ENCODE measurements at places on chromosomes 7 and 10. TPM values are rescaled to one million over a fixed set of nuclear protein-coding genes. Genes with fewer than 3 reads are reported as not detected.
A peak's percentile ranks its signal among the peaks of the same experiment; 100 is the strongest.

The CH25H gene
- total RNA-seq: not detected

The PLXDC2 gene
- total RNA-seq: not detected

- DNase-seq: no peak
Measured at GRCh38 chr10:131277969-131278368, 33.6 kb downstream of the TCERG1L start.

GRCh38 chr10:60135020-60135419 is 228.7 kb upstream of the CCDC6 start:
- DNase-seq: no peak

DNA sequence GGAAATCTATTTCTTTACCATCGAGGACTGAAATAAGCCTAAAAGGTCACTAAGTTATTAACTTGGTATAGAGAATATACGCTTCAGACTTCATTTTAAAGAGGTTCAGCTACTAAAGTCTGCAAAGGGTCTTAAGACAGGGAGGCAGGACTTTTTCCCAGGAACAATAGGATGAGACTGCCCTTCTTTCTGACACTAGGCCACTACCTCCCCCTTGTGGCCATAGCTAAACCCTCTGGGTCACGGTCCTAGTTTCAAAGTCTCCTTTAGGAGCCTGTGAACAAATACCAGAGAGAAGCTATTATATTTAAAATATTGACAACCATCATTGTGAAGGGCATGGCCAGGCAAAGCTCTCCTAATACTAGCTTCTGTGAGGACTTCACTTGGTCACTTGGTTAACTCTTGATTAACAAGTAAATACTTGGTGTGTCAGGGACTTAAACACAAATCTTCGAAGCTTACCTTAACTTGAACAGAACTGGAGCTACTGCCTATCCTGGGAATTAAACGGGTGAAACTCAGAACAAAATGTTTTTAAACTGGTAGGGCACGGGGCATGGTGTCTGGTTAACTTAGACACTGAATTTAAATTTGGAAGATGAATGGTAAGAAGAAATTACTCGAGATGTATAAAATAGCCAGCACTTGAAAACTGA is 75.6 kb downstream of the CCDC6 start:
- DNase-seq: peak; percentile 26

GRCh38 chr10:127275793-127276450 is 79.5 kb upstream of the INSYN2A start:
- no peak for DNase-seq

DNA sequence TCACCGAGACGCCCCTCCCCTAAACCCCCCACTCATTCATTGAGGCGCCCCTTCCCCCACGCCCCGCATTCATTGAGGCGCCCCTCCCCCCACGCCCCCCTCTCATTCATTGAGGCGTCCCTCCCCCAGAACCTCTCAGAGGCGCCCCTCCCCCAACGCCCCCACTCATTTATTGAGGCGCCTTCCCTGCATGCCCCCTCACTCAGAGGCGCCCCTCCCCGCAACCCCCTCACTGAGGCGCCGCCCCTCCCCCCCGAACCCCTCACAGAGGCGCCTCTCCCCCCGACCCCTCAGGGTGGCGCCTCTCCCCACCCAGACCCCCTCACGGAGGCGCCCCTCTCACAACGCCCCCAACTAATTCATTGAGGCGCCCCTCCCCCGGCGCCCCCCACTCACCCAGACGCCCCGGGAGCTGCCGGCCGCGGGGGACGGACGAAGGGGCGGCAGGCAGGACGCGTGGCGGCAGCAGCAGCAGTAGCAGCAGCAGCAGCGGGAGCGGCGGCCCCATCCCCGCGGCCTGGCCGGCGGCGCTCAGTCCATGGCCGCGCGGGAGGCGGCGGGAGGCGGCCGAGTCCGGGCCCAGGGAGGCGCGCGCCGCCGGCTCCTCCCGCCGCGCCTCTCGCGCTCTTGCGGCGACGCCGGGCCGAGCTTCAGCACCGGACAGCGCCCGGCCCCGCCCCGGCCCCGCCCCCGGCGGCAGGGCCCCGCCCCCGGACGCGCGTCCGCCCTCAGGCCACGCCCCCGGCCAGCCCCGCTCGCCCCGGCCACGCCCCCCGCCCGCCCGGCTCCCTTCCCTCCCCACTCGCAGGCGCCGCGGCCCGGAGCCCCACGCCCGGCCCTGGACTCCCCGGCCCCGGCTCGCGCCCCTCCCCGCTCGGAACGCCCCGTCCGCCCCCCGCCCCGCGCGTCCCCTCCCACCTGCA is at the start of gene PTPRN2:
TSS of gene PTPRN2 (minus strand) at position 662 of the 923 bp plus-strand sequence.
- DNase-seq: peak; percentile 60

- DNase-seq: no peak
Measured at GRCh38 chr10:121710971-121711370, 112.7 kb upstream of the FGFR2 start.

DNA sequence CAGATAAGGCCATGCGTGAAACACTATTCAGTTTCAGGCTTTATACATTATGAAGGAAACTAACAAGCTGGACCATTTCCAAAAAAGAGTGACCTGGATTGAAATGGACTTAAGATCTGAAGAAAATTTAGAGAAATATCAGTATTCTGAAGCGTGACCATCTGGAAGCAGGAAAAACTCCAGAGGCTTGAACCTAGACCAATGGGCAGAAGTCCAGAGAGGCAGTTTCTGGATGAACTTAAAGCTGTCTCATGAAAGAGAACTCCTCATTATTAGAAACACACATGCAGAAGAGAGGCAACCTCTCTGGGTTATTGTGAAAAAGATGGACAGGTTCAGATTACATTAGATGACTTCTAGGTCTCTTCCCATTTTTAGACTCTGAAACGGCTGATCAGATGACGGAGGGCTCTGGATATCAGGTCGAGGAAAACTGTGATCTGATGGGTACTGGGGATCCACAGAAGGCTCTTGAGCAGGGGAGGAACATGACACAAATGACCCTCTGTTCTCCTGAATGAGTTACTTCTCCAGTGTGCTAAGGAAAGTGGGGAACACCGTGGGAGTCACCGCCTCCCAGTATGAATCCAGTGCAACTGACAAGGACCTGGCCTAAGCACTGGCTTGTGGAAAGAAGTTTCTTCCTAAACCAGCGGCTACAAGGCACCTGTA is 116.5 kb downstream of the SPDYE5 start:
- DNase-seq: no peak

DNA sequence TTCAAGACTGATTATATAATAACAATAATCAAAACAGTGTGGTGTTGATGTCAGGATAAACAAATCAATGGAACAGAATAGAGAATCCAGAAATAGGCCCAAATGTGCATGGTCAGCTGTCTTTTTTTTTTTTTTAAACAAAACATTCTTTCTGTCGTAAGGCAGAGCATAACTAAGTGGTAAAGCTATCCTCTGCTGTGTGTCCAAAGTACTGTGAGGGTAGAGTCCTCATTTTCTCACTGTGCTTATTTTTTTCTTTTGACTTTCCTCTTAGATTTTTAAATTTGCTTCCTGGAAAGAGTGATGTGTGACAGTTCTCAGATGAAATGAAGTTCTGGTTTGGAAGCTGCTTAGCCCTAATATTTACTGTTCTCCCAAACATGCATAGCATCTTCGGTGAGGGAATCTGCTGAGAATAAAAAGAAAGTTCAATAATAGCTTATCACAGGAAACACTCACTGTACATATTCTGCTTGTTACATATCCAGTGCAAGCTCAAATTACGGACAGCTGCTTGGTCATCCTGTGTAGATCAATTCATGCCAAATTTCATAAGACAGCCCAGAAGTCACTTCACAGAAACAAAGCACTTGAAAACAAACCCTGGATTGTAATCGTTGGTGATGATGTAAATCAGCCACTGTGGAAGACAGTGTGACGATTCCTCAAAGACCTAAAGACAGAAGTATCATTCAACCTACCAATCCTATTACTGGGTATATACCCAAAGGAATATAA is 423.9 kb downstream of the NEBL start:
- DNase-seq: no peak

DNA sequence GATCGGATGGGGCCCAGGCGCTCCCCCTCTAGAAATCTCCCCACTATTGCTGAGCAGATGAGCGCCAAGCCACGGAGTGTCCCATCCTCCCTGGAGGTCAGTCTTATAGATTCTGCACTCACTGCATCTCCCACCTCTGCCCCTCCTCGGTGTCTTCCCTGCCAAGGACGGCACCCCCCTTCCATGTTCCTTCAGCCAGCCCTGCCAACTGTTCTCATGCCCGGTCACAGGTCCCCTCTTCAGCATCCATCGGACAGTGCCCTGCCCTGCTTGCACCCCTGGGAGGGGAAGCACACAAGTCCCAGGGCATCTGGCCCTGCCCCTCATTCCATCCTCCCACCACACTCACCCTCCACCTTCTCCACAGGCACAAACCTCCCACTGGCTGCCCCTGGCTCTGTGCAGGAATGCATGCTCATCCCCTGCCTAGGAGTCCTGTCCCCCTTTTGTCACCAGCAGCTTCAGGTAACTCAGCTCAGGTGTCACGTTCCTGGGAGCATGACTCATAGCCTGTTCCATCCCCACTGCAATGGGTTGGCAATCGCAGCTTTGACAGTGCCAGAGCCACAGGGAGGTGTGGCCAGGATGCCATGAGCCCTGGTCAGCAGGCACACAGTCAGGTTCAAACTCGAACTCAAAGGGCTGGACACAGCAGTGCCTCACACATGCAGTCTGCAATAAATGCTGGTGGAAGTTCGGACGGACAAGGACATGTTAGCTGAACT is 234.7 kb upstream of the TCERG1L start:
- no peak for DNase-seq

GRCh38 chr7:66728571-66728970 is 12.0 kb upstream of the RABGEF1 start:
- DNase-seq: no peak

DNA sequence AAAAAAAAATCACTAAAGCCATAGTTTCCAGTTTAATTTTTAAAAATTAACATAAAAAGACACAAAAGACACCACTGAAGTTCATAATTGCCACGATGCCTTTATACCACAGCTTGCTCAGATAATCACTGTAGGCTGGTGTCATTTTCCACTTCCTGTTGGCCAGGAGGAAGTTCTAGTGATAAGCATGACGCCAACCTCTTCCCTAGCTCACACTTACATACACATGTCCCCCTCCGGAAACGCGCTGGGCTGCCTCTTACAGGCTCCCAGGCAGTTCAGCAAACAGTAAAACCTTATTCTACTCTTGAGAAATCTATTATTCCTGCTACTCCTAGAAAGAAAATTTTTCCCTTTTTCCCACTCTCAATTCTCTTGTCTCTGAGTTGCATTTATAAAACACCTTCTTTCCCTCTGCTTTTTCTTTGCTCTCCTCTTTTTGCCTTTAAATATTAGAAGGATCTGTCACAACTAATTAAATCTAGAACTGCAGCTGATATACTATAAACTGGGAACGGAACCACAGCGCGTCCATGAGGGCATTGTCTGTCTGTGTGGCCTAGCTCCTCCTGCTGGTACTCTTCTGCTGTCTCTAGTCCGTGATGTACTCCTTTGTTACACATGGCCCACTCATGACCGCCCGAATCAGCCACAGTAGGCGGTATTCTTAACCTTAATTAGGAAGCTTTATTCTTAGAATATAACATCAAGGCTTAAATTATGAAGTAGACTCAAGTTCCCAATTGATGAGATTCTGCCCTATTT is 664.9 kb downstream of the CNTNAP2 start:
- DNase-seq: no peak

- DNase-seq: no peak
Measured at GRCh38 chr10:17410907-17411306, 43.5 kb downstream of the ST8SIA6 start.

GRCh38 chr7:74282748-74283459 is 6.3 kb upstream of the CLIP2 start:
- no peak for DNase-seq

Measured in activated CD4-positive, alpha-beta T cell treated with anti-CD3 and anti-CD28 coated beads, Interleukin-2, amount 10 ng/mL, durations not matched to agents 7 days and 5 days (primary cell).